Amniotic stem cell (primary cell): ENCODE measurements at places on chromosomes 12 and 14.

- DNase-seq, result no peak
Measured at GRCh38 chr12:2298556-2299200, 245.9 kb downstream of the CACNA1C start.

DNA sequence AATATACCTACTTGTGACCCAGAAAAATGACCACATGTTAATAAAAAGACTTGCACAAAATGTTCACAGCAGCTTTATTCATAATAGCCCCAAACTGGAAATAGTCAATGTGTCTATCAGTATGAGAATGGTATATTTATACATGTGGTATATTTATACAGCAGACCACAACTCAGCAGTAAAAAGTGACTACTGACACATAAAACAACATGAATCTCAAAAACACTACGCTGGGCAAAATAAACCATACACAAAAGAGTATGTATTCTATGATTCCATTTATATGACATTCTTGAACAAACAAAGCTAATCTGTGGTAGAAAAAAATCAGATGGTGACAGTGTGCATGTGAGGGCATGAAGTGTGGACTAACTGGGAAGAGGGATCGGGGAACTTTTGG lies 35.1 kb downstream of the ARF6 start:
- no peak for DNase-seq

DNA sequence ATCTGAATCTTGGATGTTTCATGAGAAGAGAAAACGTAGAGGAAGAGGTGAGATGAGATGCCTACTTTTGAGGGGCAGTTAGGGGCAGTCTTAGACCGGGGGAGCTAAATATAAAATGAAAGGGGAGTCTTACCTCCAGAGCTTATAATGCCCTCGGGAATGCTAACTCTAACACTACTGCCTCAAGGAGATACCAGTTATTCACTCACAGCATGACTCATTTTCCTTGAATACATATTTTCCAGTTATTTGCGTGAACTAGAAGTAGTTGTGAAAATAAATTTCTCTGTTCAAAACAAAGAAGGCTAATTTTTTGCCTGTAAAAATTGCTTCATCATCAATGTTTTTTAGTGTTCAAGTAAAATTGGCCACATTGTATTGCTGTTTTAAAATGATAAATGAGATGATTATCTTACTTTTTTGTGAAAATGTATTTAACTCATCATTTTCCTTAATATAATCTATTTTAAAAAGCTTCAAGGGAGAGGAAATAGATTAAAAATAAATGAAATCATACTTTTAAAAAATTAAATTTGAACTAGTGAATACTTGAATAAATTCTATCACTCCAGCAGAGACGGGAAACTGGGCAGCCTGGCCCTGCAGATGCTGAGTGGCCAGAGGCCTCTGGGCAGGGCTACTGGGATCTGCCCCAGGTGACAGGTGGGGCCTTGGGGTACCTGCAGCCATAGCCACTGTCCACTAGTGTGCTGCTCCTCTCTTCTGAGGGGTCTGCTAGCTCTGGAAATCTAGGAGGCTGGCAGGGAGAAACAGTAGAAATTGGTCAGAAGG lies 339.3 kb downstream of the EGLN3 start:
- no peak for DNase-seq

- no peak for DNase-seq
Measured at GRCh38 chr12:100942984-100943749, 148.6 kb downstream of the ANO4 start.

DNA sequence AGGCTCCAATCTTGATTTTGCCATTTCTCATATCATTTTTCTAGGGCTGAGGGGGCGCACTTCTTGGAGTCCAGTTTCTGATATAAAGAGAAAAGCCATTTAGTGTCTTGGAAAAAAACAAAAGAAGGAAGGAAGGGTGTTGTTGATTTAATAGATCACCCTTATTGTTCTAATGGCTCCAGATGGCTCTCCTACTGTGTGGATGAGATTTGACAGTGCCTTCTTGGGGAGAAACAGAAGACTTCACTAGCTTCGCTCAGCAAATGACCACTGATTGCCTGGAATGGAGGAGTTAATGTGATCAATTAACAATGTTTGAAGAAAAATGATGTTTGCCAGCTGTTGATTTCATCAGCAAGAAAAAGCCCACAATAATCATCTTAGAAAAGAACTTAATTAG lies 216.2 kb downstream of the APAF1 start:
- no peak for DNase-seq

DNA sequence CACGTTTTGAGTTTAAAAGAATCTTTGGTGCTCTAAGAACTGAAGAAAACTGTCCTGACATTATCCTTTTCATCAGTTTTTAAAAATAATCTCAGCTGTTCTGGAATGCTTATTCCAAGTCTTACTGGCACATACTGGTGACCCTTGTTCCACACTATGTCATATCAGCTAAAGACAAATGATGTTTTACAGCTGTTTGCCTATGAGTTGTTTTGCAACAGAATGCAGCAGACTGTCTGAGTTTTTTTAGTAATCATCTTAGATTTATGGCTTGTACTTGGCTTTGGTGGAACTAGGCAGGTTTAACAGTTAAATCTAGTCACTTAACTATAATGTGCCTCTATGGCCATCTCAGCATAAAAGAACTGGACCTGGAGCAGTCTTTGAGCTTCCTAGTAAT lies 91.6 kb upstream of the GRIN2B start:
- DNase-seq, result no peak

GRCh38 chr12:22377731-22378496 lies 43.4 kb upstream of the ST8SIA1 start:
- DNase-seq, result no peak

- no peak for DNase-seq
Measured at GRCh38 chr14:39762576-39763401, 330.6 kb upstream of the FBXO33 start.

DNA sequence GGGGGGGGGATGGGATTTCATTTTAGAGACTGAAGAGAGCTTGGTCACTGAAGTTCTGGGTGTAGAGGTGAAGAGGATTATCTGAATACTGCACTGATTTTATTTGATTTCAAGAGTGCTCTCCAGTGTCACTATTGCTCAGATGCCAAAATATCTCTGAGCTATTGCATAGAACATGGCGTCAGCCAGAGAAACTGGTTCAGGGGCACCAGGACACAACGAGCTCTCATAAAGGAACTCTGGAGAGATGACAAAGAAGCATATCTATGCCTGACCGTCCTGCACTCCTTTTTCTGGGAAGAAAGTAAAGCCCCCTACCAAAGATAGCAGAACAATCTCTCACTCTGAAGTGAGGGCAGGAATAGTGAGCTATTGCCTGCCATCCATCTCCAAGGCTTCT lies 2.0 kb downstream of the SLC7A8 start:
- DNase-seq, result no peak

DNA sequence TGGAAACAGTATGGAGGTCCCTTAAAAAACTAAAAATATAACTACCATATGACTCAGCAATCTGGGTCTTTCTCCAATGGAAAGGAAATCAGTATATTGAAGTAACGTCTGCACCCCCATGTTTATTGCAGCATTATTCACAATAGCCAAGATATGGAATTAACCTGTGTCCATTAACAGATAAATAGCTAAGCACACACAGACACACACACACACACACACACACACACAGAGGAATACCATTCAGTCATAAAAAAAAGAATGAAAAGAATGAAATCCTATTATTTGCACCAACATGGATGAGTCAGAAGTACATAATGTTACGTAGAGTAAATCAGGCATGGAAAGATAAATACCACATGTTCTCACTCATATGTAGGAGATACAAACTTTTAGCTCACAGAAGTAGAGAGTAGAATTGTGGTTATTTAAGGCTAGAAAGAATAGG lies 4.7 kb downstream of the KLRK1 start:
- DNase-seq, result no peak

GRCh38 chr14:26597589-26598080 lies at the start of gene NOVA1:
TSS of gene NOVA1 (minus strand) at chr14:26598033. CDS start at chr14:26597436, 597 bp downstream.
- no peak for DNase-seq

GRCh38 chr14:65070471-65070976 lies 31.8 kb downstream of the MAX start:
- no peak for DNase-seq

- peak; percentile 49 for DNase-seq
Measured at GRCh38 chr12:80412343-80412953, 31.6 kb upstream of the PTPRQ start.

GRCh38 chr12:114529966-114530365 lies 124.0 kb upstream of the TBX5 start:
- DNase-seq, result no peak

DNA sequence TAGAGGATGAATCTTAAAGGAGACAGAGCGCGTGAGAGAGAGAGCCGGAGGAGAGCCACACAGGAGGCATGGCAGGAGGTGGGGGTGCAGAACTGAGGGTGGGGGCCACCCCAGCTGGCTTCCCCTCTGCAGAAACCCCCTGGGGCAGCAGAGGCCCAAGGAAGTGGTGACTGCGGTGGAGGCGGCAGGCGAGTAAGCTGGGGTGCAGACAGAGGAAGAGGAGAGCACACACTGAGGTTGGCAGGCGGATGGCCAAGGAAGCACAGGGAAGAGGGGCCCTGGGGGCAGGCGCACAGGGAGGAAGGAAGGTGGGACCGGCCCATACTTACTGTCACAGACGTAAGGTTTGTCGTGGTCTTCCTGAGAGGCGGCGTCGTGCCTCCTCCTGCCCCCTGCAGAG lies 179.8 kb downstream of the DPF3 start:
- DNase-seq, result no peak

- DNase-seq, result no peak
Measured at GRCh38 chr14:34843011-34843554, 32.1 kb downstream of the BAZ1A start.

DNA sequence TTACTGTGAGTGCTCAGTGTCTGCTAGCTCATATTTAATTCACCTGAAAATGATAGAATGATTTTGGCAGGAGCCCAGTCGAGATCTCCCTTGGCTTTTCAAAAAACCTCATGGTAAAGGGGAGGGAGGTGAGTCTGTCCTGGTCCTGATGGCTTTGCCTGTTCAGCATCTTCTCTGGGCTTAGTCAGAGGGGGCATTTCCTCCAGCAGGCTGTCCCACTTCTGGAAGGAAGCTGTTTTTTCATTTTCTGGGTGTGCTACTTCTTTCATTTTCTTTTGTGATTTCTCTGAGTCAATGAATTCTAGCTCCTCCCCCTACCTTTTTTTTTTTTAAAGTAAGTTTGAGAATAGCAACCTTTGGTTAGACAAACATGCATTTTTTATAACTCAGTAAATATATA lies 58.8 kb downstream of the TMX1 start:
- DNase-seq, result no peak
